NCI-H1105 treated with DMSO at 0.1 percent for 48 hours (cell line): ENCODE measurements at places on chromosomes 1 and 21.

DNA sequence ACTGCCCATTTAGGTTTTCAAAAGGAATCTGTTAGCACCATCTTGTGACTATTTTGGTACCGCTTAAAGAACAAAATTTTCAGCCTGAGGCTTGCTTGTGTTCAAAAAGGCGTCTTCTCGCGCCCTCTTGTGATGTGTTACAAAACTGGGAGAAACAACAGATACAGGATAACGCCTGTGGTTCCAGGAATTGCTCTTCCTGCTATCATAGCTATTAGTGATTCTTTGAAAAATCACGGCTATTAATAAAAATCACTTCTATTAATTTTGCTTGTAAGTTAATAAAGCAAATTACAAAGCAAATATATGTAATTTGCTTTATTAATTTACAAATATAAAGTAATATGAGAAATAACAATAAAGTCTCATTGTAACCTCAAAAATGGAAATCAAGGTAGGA is 82.2 kb upstream of the ABCD3 start:
- DNase-seq, result peak; percentile 49

DNA sequence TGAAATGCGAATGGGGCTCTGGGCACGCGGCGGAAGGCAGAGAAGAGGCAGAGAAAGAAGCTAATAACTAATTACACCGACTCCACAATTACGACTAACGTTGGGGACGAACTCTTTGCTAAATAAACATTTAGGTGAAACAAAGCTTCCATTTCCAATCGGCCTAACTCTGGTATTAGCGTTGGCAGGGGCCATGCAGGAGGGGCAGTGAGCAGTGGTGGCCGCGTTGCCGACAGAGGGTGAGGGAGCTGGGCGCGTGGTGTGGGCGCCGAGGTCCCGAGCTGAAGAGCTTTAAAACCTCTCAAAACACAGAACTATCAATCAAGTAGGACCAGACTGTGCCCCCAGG is 553 bp upstream of the NDUFV3 start:
- DNase-seq, result no peak

GRCh38 chr21:31720739-31721138 is 11.2 kb downstream of the SCAF4 start:
- DNase-seq, result no peak

- DNase-seq, result no peak
These were observed 5.1 kb upstream of the SPATC1L start for GRCh38 chr21:46189213-46189958.

- DNase-seq, result no peak
These were observed 27.1 kb upstream of the CD34 start for GRCh38 chr1:207938016-207938415.

DNA sequence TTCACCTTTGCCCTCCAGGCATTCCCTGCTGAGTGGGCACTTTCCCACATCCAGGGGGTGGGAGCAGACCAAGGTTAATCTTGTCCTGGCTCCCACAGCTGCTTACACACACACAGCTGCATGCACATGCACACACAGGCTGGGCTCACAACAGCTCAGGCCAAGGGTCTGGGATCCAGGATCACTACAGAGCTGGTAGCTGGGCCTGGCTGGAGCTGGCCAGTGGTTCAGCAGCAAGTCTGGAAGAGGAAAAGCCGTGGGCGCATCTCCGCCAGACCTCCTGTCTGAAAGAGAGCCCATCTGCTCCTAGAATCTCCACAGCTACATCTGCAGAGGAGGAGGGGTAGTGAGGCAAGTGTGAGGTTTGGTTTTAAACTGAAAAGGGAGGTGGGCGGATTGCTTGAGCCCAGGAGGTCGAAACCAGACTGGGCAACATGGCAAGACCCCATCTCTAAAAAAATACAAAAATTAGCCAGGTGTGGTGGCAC is 3.8 kb downstream of the CDK18 start:
- no peak for DNase-seq

DNA sequence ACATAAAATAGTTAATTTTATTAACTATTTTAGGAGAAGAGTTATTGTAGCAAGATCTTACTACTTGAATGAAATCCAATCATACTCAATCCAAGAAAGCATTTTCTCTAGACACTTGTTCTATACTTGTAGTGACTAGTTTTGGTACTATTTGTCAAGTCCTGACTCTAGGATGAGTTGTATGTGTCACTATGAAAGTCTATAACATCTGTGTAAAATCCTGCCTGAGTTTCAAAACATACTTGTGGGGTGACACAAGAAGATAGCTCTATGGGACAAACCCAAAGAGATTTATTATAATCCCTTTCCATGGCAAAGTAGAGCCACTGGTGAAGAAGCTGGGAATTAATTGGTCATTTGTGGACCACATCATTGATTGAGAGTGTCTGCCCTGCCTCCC is 1042.2 kb upstream of the ADGRL4 start:
- DNase-seq, result no peak

GRCh38 chr1:5961601-5962000 is 30.6 kb downstream of the NPHP4 start:
- DNase-seq, result no peak

GRCh38 chr1:201513498-201514243 is 6.7 kb upstream of the CSRP1 start:
- DNase-seq, result no peak

GRCh38 chr1:40789661-40790430 is 6.3 kb downstream of the KCNQ4 start:
- no peak for DNase-seq

DNA sequence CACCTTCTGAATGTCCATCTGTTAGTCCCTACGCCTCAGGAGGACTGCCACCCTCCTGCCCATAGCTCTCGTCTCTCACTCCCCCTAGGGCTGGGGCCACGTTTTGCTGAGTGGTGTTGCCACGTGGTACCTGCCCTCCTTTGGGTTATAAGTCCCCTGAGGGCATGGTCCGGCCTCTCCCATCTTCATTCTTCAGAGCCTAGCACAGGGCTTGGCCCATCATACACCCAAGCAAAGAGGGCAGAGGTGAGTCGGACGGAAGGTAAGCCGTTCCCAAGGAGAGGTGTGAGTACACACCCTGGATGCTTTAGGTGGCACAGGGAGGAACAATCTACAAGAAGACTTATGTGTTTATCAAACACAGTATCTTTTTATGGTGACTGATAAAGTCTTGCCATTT is 10.9 kb downstream of the PADI2 start:
- DNase-seq, result no peak

DNA sequence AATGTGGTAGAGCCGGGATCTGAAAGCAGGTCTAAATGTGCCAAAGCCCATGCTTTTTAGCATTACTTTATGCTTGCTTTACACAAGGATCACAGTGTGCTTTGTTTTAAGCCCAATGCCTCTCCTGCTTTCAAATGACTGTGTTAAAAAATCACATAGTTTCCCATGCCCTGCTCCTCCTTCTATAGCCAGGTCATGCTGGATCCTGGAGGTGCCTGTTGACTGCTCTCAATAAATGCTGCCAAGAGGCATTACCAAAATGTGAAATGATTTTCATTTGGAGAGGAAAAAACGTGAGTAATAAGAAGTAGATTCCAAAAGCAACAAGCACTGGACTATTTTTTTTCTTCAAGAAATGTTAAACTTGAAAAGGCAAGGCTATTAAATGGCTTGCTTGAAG is 420.7 kb upstream of the USP24 start:
- no peak for DNase-seq

DNA sequence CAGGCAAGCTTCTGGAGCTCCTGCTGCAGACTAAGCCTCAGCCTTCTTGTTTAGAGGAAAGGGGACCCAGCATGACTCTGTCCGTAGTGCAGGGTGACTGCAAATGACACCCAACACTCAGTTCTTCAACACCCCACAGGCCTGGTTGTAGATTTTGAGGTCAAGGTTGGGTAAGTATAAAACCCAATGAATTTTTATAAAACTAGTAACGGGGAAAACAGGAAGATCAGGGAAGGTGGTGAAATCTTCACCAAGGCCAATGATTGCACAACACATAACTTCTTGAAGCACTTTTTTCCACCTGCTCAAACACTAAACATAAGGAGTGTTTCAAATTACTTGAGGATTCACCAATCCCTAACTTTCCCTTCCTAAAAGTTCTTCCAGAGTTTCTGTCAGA is 89.4 kb upstream of the JAK1 start:
- DNase-seq, result no peak

DNA sequence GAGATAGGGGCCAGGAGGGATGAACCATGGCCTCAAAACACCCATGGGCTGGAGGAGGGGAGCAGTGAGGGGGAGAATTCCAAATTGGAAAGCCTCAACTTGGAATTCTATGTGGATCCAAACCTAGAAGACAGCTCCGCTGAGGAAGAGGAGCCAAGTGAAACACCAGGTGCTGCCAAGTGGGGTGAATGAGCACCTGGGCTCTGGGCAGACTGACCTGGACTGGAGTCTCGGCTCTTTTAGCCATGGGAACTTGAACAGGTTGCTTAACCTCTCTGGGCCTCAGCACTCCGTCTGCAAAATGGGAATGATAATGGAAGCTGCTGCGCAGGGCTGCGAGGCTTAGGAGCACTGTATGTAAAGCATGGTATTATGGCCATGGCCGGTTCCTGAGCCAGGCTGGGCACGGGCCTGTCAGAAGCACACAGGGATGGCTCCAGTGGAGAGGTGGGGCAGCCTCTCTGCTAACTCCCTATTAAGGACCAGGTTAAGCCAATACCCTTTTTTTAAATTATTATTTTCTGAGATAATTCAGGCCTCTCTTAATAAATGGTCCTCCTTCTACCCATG is 81.5 kb downstream of the SYT2 start:
- no peak for DNase-seq

GRCh38 chr1:61741711-61742619 is at the start of gene PATJ:
PATJ (plus strand) TSS chr1:61742480; CDS start chr1:61762893, 20,413 bp downstream.
- DNase-seq, result peak; percentile 83

GRCh38 chr1:244291236-244292201 is 160.2 kb downstream of the ADSS2 start:
- no peak for DNase-seq

- no peak for DNase-seq
These were observed 11.7 kb downstream of the SLC19A1 start for GRCh38 chr21:45530423-45531113.

DNA sequence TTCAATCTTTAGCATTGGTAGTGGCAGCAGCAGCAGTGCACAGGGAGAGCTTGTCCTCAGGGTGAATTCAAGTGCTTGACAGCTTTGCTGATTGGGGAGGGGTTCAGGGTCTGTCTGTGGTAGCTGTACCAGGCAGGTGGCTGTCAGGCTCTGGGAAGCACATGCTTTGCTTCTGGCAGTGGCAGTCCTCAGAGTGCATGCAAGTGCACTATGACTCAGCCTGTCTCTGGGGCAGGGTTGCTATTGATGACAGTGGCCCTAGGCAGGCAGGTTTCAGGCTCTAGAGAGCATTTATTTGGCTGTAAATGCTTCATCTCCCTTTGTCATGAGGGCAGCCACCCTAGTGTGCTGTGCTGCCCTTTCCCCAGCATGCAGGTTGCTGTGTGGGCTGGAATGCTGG is 251.9 kb upstream of the LRRC7 start:
- no peak for DNase-seq

DNA sequence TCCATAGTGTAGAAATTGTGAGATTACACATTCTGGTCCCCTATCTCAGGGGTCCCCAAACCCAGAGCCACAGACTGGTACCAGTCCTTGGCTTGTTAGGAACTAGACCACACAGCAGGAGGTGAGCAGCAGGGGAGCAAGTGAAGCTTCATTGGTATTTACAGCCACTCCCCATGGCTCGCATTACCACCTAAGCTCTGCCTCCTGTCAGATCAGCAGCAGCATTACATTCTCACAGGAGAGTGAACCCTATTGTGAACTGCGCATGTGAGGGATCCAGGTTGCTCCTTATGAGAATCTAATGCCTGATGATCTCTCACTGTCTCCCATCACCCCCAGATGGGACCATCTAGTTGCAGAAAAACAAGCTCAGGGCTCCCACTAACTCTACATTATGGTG is 229.7 kb upstream of the IRF2BP2 start:
- no peak for DNase-seq
